ENCODE measurements at places on chromosomes 5 and 9. TPM values are rescaled to one million over a fixed set of nuclear protein-coding genes. Genes with fewer than 3 reads are reported as not detected.

DNA sequence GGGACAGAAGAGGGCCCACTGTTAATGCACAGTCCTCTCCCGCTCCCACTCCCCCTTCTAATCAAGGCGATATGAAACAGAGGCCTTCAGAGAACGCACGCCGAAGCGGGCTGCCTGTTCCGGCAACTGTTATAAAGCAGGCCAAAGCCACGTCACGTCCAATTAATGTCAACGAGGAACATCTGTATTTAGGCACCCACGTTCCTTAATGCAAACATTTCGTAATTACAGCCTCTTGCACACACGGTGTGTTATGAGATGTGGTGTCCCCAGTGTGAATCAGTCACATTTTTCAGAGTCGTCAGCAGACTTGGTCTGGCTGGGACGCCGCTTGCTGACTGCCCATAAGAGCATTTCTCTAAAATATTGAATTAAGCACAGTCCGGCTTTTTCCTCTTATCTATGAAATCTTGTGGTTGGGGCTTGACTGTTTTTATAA, 339.0 kb downstream of the NSG2 start:
- DNase-seq, result peak; percentile 73

GRCh38 chr5:45847877-45848276, 151.7 kb upstream of the HCN1 start:
- DNase-seq, result no peak

DNA sequence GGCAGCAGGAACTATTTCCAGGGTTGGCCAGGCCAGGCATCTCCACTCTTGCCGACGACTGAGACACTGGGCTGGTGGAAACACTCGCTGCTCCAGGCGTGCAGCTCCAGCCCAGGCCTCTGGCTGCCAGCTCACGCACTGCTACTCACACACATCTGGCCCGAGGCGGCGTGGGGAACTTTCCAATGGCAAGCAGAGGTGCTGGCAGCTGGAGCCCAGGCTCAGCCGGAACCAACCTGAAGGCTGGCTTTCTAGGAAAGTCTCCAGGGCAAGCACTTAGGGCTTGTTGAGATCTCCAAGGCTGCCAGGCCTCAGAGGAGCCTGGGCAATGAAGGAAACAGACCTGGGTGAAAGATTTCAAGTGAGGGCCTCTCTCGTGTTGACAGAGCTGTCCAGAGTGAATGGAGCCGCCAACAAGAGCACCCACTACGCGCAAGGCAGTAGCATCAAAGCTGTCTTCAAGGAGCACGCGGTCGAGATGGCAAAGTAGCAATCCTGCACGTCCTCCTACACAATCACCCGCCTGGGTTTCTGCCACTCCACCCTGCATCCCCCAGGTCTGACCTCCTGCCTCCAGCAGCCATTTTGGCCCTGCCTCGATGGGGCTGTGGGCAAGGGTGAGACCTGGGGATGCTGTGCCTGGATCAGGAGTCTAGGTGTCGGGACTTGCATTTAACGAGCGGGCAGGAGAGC, 14.4 kb downstream of the SH3PXD2B start:
- no peak for DNase-seq

- DNase-seq, result no peak
Measured at GRCh38 chr5:73312146-73312871, 136.3 kb downstream of the FOXD1 start.

DNA sequence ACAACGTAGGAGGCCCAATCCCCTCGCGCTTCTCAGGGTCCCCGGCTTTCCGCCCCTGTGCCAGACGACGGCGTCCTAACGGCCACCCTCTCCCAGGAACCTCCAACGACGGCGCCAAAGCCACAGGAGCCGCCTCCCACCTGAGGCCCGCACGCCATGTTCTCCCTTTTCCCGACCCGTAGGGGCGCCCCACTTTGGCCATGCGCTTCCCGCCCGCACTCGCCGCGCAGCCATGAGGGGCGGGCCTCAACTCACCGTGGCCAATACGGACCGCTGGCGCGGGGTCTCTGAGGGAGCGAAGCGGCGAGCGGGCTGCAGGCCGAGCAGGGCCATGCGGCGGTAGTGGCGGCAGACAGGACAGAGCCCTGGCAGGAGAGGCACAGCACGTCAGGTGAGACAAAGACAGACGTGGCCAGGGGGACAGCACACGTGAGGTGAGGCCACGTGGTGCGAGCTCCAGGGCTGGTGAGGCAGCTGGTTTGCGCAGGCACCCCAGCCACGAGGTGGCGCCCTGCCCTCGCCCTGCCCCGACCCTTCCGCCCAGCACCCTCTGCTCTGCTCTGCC, 1005.5 kb upstream of the PTPRD start:
- DNase-seq, result no peak

DNA sequence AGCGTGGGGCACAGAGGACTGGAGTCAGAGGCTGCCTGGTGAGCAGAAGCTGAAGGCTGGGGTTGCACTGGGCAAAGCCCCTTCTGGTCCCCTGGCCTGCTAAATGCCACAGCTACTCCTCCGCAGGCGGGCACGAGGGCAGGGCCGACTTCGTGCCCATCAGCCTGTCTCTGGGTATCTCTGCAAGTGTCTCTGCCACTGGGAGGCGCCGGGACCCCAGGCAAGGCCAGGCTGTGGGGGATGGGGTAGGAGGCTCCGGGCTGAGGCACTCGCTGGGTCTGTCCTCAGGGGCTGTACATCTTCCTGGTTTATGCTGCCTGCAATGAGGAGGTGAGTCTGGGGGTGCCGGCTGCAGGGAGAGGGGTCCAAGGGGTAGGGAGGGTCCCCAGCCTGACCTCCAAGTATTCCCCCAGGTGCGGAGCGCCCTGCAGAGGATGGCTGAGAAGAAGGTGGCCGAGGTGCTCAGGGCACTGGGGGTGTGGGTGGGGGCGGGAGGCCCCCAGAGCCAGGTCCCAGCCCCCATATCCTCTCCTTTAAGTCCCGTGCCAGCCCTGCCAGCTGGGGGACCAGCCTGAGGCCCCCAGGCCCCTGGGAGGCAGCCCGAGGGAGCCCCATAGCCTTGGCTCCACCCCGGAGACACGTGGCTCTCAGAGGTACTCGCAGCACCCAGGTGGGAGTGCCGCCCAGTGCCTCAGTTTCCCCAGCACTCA, 25.1 kb downstream of the ADGRD2 start:
- DNase-seq, result no peak

- no peak for DNase-seq
Measured at GRCh38 chr5:10654566-10654965, 90.7 kb downstream of the ANKRD33B start.

DNA sequence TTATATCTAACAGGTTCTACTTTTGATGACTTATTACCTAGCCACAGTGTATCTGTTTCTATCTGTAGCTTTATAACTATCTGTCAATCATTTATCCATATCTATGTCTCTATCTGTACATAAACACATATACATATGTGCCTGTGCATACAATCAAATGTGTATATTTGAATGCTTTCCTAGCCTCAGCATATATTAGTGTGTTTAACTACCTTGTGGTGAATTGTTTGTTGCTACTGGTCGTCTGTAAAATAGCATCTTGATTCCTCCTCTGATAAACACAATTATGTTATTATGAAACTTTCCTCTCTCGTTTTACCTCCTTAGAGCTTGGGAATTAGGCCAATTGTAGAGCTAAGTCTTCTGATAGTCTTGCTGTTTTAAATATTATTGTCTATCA, 44.4 kb downstream of the PARP8 start:
- DNase-seq, result no peak

- no peak for DNase-seq
Measured at GRCh38 chr9:77392328-77392727, 215.0 kb downstream of the VPS13A start.

DNA sequence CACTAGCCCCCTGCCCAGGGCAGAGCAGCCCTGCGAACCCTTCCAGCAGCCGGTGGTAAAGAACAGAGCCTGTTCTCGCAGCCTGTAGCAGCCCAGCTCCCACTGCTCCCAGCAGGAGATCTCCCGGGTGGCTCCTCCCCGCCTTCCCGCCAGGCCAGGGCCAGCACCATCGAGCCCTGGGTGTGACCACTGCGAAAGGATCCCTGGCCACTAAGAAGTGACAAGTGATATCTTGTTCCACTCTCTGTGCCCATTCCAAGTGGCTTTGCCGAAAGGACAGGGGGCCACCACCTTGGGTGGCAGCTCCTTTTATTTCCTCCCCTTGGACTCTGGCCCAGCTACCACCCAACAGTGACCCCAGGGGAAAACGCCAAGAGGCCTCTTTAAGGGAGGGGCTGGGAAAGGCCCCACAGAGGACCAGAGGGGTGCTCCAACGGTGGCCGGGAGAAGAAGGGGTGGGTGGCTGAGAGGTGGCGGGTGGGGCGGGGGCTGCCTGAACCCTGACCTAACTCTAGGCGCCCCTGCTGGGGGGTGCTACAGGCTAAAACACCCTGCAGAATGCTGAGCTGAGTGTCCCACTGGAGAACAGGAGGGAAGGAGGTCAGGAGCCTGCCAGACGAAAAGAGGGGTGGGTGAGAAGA, 1.6 kb downstream of the NACC2 start:
- no peak for DNase-seq

- peak; percentile 15 for DNase-seq
Measured at GRCh38 chr9:126745574-126746411, 59.0 kb upstream of the ZBTB43 start.

GRCh38 chr9:952546-952945, 23.9 kb upstream of the DMRT3 start:
- DNase-seq, result no peak

DNA sequence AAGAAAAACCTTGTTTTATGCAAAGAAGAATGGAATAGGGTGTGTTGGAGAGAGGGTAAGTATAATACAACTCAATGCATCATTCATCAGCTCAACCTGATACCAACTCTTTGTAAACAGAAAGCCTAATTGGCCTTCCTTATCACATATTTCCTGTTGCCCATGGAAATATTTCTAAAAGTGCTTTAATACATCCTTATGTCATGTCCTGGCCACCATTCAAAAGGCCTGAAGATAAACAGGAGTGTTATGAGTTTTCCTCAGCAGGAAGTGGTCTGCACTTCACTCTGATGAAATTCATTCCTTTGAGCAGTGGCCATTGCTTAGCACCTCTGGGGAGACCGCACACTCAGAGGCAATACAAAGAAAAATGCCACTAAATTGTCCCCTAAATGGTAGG, 511.2 kb downstream of the SEMA5A start:
- DNase-seq, result no peak

DNA sequence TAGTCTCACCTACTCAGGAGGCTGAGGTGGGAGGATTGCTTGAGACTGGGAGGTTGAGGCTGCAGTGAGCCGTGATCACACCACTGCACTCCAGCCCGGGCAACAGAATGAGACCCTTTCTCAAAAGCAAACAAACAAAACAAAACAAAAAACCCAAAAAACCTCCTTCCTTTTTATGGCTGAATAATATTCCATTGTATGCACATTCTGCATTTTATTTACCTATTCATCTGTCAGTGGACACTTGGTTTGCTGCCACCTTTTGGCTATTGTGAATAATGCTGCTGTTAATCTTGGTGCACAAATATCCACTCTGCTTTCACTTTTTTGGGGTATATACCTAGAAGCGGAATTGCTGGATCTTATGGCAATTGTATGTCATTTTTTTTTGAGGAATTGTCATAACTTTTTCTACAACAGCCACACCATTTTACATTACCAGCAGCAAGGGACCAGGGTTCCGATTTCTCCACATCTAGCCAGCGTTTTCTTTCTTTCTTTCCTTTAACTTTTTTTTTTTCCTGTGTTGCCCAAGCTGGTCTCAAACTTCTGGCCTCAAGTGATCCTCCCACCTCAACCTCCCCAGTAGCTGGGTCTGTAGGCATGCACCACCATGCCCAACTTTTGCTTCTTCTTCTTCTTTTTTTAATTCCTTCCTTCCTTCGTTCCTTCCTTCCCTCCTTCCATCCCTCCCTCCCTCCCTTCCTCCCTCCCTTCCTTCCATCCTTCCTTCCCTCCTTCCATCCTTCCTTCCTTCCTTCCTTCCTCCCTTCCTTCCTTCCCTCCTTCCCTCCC, 30.6 kb downstream of the NKX2-5 start:
- no peak for DNase-seq

- DNase-seq, result no peak
Measured at GRCh38 chr5:50763351-50763750, 96.9 kb downstream of the PARP8 start.

DNA sequence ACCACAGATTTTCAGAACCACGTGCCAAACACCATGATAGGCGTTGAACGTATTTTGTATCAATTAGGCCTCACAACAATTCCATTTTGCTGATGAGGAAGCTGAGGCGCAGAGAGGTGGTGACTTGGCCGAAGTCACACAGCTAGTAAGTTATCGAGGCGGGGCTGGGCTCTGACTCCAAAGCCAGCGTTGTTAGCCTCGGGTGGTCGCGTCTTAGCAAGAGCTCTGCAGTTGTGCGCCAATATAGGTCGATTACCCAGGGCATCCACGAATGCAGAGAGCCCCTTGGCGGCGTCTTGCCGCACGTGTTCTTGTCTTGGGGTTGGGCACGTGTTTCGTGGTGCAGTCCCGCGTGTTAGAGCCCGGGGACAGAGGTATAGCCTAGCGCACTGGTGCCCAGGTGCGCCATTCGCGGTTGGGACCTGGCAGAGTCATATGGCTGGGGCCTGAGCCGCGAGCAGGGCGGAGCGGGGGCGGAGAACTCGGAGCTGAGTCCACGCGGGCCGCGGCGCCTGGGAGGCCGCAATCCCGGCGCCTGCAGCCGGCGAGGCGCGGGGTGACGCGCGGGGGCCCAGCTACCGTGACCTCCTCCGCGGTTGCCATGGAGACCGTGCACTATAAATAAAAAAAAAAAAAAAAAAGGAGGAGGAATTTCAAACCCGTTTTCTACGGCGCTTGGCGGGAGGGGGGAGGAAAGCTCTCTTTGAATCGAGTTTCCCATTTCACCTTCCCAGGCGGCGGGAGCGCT, 62.3 kb downstream of the CXXC5 start:
- DNase-seq, result peak; percentile 83

DNA sequence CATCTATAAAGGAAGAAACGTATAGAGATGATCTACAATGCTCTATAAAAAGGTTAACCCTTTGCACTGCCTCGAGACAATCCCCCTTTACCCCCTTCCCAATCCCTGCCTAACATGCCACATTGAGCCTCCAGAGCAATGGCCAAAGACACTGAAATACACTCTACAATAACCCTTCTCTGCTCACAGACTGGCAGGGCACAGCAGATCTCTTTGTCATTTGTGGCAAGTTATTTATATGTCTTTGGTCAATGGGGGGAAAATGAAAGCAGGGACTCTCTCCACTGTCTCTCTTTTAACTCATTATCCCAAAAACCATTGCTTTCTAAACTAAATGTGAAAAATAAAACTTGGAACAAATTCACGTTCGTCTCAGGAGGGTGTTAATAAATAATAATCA, 51.7 kb downstream of the PTCH1 start:
- no peak for DNase-seq

Gene CANX
- 598 TPM for total RNA-seq

Gene SFXN1
- total RNA-seq, result 84.3 TPM

Gene CMYA5
- 1.4 TPM for total RNA-seq

Gene SLC24A2
- total RNA-seq, result 0.12 TPM

Gene SPAG8
- 14.2 TPM for total RNA-seq

Gene TMED9
- total RNA-seq, result 225 TPM

Gene CAST
- total RNA-seq, result 388 TPM

Gene NR2F1
- 6.6 TPM for total RNA-seq

Gene C1QTNF2
- 0.31 TPM for total RNA-seq

Gene NSG2
- 3.1 TPM for total RNA-seq

Gene IL5
- not detected for total RNA-seq

All from type B pancreatic cell (in vitro differentiated cells).